ENCODE measurements at places on chromosomes 1 and 21.

DNA sequence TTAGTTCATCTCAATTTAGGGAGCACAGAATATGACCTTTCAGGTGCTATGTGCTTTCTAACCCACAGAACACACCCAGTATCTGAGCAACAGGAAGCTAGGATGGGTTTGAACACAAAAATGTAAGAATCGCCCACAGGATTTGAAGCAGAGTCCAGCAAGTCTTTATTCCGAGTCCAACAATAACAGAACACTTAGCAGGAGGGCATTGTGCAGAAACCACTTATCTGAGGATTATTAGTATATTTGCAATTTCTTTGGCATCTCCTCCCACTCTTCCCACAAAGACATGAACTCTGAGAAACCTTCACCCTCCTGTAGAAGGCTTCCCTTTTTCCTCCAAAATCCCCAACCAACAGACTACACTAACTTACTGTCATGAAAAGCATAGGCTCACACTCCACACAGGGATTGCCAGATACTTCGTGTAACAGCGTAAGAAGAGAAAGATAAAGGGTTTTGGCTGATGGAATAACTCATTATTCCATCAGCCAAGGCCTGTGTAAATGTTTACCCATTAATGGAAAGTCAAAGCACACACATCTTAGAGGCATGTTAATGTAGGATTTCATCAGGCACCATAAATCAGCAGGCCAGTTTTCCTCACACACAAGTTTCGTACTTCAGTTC, 16.1 kb downstream of the SIPA1L2 start:
- DNase-seq: no peak

DNA sequence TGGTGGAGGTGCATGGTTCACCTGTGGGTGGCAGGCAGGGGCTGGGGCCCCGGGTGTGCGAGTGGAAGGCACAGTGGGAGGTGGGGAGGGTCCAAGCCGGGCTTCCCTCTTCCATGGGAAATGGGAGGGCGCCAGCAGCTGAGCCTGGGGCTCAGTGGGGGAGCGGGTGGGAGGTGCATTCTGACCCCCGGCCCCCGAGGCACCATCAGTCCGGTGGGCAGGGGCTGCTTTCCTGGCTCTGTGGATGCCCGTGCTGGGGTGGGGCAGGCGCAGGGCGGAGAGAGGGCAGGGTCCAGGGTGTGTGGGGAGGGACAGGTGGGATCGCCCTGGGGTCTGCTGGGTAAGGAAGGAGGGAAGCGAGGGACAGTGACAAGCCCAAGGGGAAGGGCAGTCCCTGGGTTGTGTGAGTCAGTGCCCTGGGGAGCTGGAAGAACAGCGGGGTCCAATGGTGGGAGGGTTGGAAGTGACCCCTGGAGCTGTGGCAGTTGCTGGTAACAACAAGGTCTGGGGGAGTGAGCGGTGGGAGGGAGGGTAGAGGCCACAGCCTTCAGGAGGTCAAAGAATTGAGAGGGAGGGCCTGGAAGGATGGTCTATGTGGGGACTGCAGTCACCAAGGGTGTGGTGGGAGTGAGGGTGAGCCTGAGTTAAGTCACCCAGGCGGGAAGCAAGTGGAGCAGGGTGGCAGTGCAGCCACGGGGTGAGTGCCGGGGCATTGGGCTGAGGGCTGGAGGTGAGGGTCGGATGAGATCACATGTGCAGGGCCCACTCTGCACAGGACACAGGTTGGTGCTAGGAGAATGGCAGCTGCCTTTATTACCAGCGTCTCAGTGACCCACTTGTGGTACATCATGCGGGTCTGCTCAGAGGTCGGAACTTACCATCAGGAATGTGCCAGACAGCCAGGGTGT, 29.6 kb downstream of the LHX4 start:
- DNase-seq: no peak

DNA sequence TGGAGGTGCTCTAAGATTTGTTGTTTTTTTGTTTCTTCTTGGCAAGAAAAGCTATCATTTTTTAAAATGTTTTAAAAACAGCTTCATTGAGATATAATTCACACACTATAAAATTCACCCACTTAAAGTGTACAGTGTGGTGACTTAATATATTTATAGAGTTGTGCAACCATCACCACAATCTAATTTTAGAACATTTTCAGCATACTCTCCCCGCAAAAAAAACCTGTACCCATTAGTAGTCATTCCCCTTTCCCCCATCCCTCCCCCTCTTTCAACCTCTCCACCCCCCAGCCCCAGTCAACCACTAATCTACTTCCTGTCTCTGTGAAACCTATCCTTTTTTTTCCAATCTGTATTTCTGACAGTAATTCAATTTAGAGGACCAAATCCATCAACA, 30.6 kb downstream of the ZC3H11B start:
- DNase-seq: no peak

DNA sequence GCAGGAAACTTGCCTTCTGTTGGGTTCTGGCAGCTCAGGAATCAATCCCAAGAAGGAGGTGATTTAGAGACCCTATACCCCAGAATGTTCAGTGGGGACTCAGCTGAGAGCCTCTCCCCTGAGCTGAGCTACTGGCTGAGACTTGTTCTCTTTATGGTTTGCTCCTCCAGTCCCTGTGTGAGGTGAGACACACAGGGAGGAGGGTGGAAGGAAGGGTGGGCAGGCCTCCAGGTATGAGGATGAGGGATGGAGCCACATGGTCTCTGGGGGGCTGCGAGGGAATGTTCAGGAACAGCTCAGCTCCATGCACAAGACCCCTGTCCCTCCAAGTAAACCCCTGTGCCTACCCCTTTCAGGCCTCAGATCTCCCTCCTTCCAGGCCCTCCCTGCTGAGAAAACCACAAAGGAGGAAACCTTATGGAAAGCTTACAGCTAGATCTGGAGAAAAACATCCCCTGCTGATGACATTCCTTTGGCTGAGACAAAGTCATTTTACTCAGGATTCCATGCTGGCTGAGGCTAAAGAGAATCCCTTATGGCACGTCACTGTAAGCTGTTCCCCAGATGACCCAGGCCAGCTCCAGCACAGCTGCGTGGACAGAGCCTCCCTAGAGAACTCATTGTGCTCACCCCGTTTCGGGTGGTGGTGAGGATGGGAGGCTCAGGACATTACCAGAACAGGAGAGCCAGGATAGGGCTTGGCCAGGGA, 91.5 kb upstream of the IPO9 start:
- DNase-seq: no peak

DNA sequence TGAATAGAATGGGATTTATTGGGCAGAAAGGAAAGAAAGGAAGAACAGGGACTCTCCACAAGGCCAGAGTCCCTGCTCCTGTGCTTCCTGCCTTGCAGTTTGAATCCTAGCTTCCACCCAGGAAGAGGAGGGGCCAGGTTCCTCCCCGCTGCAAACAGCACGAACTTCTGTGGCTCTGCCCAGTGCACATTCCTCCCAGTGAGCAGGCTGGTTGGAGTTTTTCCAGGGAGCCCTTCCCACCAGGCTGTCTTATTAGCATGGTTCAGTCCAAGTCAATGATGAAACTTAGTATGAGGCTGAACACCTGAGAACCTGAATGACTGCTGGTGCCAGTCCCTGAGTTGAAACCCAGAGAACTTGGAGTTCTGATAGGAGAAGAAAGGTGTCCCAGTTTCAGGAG, 247.2 kb downstream of the DUSP10 start:
- DNase-seq: peak; percentile 40

- DNase-seq: no peak
Measured at GRCh38 chr1:197481101-197481500, 213.0 kb downstream of the CRB1 start.

- no peak for DNase-seq
Measured at GRCh38 chr1:46682064-46682463, 10.4 kb downstream of the TEX38 start.

DNA sequence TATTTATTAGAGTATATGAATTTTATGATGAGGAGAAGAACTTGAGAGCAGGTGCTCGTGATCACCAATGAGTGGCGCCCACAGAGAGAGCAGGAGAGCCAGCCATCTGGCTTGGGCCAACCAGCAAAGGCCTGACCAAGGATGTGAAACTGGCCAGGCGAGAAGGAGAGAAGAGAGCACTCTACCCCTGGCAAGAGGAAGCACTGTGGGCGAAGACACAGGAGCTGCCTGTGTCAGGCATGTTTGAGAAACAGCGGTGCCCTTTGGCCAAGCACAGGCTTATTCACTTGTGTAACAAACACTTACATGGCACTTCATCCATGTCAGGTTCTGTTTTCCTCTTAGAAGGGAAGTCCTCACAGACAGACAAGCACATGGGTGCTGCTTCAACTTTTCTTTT, 4.2 kb upstream of the SIPA1L2 start:
- no peak for DNase-seq

- no peak for DNase-seq
Measured at GRCh38 chr1:204041232-204041767, 31.6 kb upstream of the SOX13 start.

- DNase-seq: no peak
Measured at GRCh38 chr1:230112131-230112701, 45.2 kb downstream of the GALNT2 start.

GRCh38 chr21:41871293-41872030, 7.7 kb downstream of the PRDM15 start:
- no peak for DNase-seq

DNA sequence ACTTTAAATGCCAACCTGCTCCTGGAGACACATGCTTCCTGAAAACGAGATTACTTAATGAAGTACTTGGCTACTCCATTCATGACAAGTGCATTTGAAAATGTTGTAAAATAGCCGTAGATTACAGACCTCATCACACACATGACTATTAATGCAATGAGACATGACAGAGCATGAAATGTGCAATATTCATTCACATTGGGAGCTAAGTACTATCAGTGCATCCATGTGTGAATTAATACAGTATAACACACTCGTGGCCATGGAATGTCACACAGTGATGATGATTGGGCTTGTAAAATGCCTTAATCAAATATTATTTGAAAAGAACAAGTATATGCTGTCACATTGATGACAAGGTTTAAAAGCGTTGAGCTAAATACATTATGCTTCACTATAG, 407.0 kb downstream of the AMY1C start:
- no peak for DNase-seq

DNA sequence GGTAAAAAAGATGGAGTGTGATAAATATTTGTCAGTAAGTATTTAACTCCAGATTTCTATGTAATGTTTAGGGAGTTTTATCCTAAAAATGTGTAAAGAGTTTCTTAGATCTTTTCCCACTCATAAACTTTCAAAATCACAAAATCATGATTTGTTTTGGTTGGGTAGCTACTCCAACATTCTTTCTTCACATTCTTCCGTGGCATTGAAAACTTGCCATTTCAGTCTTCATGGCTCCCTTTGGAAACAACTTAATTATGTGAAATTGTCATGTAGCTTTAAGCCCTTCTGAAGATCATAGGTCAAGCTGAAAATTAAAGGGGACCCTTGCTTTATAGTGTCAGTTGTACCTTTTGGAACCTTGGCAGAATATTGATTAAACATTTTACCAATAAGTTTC, 73.2 kb downstream of the ADGRL2 start:
- no peak for DNase-seq

DNA sequence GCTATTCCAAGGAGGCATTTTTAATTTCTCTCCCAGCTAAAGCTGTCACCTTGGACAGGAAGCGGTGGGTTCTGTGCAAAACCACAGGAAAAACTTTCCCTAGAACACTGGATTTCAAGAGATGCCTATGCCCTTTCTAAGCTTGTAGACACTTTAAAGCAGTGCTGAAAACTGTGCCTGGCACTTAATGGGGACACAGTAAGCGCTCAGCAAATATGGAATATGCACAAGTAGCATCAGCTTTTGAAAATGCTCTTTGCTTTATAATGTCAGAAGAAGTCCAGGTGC, 50.9 kb upstream of the TARBP1 start:
- no peak for DNase-seq

GRCh38 chr21:26572702-26573381, at the start of gene CYYR1:
CYYR1 (minus strand) TSS chr21:26573286; CDS start chr21:26572940, 346 bp downstream.
- no peak for DNase-seq

DNA sequence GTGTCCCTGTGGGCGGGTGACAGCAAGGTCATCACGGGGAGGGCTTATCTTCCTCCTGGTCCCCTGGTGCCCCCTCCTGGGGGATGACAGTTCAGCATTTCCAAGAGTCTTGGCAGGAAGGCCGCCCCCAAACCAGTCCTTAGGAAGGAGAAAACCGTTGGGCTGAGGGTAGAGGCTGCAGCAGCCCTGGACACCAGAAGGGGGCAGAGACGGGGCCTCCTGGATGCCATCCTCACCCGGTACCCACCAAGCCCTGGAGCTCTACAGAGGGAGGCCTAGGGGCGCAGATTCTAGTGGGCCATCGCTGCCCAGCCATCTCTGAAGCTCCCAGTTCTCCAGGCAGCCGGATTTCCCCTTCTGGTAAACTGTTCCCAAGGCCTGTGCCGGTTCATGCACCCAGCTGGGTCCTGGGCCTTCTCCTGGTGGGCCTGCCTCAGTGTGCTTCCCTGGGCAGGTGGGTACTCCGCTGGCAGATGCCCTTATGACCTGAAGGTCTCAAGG, 14.8 kb upstream of the ZNF669 start:
- DNase-seq: no peak

DNA sequence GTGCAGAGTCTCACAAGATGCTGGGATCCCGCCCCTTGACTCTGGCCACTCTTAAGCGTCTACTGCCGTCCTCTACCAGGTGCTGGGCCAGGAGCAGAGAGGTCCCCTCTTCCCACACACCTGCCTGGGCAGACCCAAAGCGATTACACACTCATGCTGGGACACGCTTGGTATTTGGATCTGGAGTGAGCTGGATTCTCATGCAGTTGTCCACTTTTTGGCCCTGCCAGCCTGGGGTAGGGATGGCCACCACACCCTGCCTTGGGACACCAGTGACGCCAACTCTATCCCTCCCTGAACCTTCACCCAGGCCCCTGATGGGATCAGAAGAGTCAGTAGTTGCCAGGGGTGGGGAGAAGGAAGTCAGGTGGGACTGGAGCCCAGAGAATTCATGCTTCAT, 28.6 kb downstream of the ITPKB start:
- no peak for DNase-seq
